GM23338 (cell line): ENCODE measurements at places on chromosomes 6 and 20. TPM values are rescaled to one million over a fixed set of nuclear protein-coding genes. Genes with fewer than 3 reads are reported as not detected.

DNA sequence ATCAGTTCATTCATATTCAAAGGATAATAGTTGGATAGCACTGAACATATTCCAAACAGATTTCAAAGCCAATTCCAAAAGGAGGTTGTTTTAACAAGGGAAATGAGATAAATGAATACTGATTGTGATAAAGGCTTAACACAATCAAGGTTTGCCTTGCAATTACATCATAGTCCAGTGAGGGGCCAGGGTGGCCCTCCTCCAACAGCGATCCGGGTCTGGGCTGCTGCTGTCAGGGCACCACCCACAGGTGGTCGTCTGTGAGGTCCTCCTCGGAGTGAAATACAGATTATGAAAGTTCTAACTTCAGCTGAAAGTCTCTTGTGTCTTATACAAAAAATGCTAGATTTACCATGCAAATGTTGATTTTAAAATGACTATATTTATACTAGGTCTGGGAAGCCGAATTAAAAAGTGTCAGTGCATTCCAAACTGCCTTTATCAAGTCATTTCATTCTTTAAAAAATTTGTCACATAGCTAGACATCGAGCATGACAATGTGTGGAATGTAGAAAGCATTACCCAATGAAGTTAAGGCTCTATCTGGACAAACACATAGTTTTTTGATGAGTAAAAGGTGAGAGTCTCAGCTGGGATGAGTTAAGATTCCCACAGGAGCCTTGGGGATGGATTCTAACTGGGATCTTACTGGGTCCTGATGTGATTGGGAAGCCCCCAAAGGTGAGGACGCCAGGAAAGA, 65.9 kb upstream of the SLC22A23 start:
- H3K27me3 ChIP-seq, result no peaks in the 10 kb centered on the region
- no peaks in the 10 kb centered on the region for H3K36me3 ChIP-seq
- peaks cover 11% of the 10 kb centered on the region; the same call in 1 of the 2 replicates for H3K4me1 ChIP-seq
- DNase-seq, result no peak
- no peak overlapping the region for H3K4me3 ChIP-seq

DYNLT1 gene
- total RNA-seq, result 60.9 and 71.6 TPM in 2 replicates

MMP24 gene
- 24.5 and 27.3 TPM in 2 replicates for total RNA-seq

GRCh38 chr20:6780433-6781190, 13.1 kb downstream of the BMP2 start:
- no peak overlapping the region for H3K27ac ChIP-seq
- no peaks in the 10 kb centered on the region for H3K4me1 ChIP-seq
- H3K27me3 ChIP-seq, result no peaks in the 10 kb centered on the region
- DNase-seq, result no peak
- no peaks in the 10 kb centered on the region for H3K36me3 ChIP-seq

IYD gene
- total RNA-seq, result not detected in 2 replicates

DNA sequence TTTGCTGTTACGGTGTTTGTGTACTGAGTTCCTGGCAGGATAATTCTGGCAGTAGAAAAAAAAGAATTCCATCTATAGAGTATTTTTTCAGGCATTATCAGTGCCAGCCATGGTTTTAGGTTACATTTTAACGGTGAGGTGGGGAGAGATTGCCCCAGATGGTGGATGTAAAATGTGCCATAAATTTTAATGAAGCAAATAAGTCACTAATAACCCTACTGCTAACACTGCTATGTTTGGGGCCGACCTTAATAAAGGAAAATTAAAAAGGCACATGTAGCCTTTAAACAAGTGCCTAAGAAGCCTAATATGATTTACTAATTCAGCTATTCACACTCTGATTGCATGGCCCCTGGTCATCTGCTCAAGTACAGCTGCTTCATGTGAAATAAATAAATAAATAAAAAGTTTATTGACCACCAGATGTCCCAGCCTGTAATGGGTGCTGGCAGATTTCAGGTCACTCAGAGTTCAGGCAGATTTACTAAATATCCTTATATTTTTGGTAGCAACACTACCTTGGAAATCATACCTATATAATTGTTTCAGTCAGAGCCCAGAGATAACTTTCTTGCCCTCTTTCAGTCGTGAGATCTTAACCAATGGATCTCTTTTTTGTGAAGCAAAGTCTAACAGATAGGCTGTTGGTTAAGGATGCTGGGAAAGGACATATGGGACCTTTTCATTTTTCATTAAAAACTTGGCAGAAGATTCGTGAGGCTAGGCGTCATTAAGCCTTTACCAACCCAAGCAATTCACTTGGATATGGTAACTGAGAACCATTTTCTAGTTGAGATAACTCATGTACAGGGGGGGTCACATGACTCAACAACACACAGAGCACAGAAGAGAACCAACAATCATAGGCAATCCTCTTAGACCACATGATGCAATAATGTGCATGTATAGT, 495.0 kb upstream of the NRSN1 start:
- no peak overlapping the region for H3K4me3 ChIP-seq
- H3K36me3 ChIP-seq, result no peaks in the 10 kb centered on the region
- no peak overlapping the region for H3K27ac ChIP-seq
- no peaks in the 10 kb centered on the region for H3K4me1 ChIP-seq
- H3K27me3 ChIP-seq, result no peaks in the 10 kb centered on the region
- no peak for DNase-seq

TRIM10 gene
- 0.31 TPM in 1 of 2 replicates, not detected in the other for total RNA-seq
